ENCODE measurements at places on chromosomes 3 and 15. TPM values are rescaled to one million over a fixed set of nuclear protein-coding genes. Genes with fewer than 3 reads are reported as not detected.

- DNase-seq = no peak
Measured at GRCh38 chr3:161208931-161209330, 12.2 kb upstream of the NMD3 start.

SMARCC1 gene
- 113 TPM for polyA plus RNA-seq

DNA sequence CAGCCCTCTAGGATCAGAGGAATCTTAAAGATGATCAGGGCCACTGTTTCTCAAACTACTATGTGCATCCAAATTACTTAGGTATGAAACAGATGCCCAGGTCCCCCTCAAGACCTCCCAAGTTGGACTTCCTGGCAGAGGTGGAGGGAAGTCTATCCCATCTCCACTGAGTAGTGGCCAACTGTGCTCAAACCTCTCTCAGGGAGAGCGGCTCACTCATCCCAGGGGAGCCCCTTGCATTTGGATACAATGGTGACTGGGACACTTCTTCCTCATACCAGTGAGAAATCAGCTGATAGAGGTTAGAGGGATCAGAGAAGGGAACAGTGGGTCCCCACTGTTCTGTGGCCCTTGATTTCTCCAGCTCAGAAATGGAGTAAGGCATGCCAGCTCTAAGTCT lies 8.7 kb upstream of the WNT7A start:
- no peak for DNase-seq

SUSD5 gene
- 0.19 TPM for polyA plus RNA-seq

GRCh38 chr3:18338827-18339514 lies 86.2 kb downstream of the SATB1 start:
- DNase-seq = no peak

DNA sequence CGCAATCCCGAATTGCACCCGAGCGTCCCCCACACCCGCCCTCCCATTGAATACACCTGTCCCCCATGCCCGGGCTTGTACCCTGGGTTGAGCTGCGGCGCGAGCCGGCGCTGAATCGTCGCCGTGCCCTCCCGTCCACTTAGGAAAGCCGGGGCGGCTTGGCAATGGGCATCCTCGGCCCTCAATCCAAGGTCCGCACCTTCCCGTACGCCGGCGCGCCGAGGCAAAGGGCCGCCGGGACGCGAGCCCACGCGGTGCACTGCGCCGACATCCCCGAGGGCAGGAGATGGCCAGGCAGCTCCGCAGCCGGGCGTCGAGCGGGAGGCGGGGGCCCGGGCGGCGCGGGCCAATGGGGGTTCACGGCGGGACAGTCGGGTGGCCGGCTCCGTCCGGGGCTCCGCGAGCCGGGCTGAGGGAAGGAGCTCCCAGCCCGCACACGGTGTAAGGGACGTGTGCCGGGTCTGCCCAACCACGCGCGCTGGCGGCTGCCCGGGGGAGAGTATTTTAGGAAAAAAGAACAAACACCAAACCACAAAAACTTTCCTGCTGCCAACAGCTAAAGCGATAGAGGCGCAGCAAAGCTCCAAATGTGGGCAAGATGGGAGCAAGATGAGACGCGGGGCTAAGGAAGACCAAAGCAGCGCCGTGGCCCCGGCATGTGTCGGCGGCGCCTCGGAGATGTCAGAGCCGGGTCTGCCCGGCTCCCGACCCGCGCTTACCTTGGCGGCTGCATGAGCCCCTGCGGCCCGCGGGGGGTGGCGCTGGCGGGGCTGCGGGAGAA lies 621 bp downstream of the RGMA start:
- no peak for DNase-seq

TMC3 gene
- not detected for polyA plus RNA-seq

DNA sequence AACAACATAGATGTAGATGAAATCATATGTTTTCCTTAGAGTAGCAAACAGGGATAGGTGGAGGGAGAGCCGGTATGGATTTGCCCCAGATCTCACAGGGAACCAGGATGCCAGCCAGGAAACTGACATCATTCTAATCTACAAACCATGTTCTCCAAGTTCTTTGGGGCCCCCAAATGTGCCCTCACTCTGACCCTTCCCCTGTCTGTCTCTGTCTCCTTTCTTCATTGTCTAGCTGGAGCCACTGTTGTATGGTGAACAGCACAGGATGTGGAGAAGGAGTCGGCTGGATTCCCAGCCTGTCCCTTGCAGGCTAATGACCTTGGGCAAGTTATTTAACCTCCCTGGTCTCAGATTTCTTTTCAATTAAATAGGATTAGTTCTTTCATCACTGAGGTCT lies 962 bp downstream of the ATP13A5 start:
- no peak for DNase-seq

DOCK3 gene
- polyA plus RNA-seq = 0.26 TPM

DNA sequence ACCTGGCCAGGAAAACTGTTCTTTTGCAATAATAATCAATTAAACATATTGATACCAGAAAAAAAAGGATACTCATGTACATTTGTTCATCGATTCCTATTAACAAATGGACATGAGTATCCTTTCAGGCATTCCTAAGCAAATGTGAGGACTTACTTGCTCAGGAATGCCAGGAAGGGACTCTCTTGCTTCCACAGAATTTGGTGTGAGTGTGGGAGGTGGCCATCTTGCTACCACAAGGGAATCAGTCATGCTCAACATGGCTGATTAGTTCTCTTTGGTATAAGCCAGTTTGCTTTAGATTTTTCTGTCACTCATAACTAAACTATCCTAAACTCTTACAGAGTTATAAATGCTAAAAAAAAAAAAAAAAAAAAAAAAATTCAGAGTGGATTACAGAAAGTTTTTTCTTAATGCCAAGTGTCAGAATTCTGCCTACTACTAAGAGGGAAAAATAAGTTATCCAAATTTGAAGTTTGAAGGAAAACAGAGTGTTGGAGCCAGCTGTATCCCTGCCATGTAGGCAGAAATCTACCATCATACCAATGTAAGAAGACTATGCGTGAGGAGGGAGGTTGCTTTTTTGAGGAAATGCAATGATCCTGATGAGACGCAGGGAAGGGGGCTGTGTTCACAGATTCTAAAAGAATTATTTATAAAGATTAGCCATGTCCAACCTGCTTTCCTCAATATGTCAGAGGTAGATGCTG lies 98.7 kb downstream of the PLD1 start:
- DNase-seq = no peak

- no peak for DNase-seq
Measured at GRCh38 chr15:94282269-94283250, 51.2 kb downstream of the MCTP2 start.

SLCO2A1 gene
- not detected for polyA plus RNA-seq

Data from GM12878 (cell line).